ENCODE measurements at places on chromosomes 16 and 17.

DNA sequence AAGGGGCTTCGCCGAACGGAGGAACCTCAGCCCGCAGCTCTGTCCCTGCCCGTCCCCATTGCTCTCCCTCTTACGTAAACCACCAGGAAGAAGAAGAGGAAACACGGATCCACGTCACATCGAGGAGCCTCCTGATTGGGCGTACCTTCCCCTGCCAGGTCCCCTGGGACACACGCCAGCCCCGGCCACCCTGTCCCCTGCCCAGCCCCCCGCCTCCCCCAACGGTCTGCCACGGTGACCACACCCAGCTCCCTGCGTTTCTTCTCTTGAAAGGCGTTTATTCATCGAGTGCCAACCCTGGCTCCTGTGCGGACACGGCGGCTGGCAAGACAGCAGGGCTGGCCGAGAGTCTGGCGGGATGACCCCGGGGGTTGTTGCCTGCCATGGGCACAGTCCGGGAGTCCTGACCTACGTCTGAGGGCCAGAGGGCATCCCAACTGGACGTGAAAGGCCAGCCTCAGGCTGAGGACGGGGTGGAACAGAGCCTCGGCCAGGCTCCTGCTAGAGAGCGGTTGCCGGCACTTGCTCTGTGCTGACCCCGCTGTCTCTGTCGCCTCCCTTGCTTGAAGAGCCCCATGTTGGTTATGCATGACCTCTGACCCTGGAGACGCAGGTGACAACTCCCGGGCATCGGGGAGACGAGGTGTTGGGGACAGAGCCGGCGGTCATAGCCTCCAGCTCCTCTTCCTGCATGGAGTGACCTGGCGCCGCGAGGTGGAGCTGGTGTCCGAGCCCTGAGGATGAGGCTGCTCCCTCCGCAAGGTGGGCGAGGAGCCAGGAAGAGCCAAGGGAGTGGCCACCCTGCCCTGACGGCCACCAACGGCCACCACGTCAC is 40.5 kb upstream of the ACSF3 start:
- DNase-seq, result no peak

- DNase-seq, result no peak
Observed at GRCh38 chr17:1087381-1088241, 90.7 kb downstream of the TIMM22 start.

GRCh38 chr17:40278414-40278813 is 9.3 kb upstream of the CDC6 start:
- DNase-seq, result no peak

- no peak for DNase-seq
Observed at GRCh38 chr17:1251866-1252608, 18.2 kb upstream of the BHLHA9 start.

- no peak for DNase-seq
Observed at GRCh38 chr16:67653128-67653788, 6.8 kb downstream of the ACD start.

- DNase-seq, result no peak
Observed at GRCh38 chr16:69338557-69339288, 641 bp downstream of the COG8 start.

DNA sequence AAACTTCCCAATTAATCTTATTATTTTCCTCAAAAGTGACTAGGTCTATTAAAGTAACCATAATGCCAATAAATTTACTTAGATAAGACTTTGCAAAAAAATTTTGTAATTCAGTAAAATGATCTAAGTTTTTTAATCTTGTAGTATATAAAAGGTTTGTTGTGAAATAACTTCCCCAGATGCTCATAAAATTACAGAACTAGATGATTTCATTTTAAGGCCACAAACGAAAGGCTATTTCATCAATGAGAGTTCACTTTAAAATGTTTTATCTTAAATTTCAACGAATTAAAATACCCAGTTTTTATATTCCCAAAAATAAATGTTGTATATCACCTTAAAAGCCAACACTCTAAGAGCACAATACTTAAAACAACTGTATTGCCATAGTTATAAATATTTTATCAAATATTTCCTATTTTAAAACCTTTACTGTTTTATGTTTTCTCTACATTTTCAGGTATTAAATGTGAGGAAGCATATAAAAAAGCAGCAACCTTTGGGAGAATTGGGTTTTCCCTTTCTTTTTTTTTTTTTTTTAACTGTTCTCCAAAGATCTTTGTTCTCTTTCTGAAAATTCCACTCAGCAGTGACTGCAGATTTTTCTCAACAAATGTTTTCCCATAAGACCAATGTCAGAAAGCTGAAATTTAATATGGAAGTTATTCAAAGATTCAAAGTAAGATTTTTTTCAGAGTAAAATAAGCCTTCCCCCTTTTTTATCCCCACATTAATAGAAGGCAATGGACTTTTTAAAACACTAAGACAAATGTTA is 169.9 kb downstream of the CYB561 start:
- no peak for DNase-seq

DNA sequence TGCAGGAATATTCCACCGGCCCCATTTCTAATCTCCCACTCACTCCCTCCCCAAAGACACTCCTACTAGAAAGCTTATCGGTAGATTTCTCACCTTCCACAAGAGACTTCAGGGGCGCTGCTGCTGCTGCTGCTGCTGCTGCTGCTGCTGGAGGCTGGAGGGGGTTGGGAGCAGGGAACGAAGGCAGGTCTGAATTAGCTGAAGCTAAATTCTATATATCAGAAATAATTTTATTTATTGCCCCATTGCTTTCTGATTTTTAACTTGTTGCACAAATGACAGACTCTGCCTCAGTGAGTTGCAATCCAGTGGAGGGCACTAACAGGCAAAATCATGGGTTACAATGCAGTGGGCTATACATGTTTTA is 25.8 kb upstream of the HLF start:
- peak; percentile 28 for DNase-seq

GRCh38 chr16:65119435-65119834 is 2.4 kb downstream of the CDH11 start:
- no peak for DNase-seq

DNA sequence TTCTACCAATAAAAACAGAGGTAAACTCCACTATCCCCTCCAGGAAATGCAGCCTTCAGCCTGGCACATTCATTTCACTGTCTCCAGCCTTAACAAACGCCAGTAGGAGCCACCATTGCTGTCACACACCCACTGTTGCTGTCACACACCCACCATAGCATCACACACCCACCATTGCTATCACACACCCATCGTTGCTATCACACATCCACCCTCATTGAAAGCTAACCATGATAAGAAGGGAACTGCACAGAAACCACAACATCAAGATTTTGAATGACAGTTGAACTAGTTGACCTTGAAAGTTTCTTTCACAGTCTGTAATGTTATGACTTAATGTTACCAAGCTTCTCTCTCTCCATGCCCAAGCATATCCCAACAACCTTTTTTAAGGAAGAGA is 38.1 kb downstream of the SHCBP1 start:
- no peak for DNase-seq

- DNase-seq, result no peak
Observed at GRCh38 chr16:27818246-27818645, 245.3 kb downstream of the GSG1L start.

DNA sequence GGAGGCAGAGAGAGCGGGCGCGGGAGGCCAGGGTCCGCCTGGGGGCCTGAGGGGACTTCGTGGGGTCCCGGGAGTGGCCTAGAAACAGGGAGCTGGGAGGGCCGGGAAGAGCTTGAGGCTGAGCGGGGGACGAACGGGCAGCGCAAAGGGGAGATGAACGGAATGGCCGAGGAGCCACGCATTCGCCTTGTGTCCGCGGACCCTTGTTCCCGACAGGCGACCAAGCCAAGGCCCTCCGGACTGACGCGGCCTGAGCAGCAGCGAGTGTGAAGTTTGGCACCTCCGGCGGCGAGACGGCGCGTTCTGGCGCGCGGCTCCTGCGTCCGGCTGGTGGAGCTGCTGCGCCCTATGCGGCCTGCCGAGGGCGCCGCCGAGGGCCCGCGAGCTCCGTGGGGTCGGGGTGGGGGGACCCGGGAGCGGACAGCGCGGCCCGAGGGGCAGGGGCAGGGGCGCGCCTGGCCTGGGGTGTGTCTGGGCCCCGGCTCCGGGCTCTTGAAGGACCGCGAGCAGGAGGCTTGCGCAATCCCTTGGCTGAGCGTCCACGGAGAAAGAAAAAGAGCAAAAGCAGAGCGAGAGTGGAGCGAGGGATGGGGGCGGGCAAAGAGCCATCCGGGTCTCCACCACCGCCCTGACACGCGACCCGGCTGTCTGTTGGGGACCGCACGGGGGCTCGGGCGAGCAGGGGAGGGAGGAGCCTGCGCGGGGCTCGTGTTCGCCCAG is 1.2 kb upstream of the CBX4 start:
- no peak for DNase-seq

- no peak for DNase-seq
Observed at GRCh38 chr16:1297018-1297696, 12.3 kb upstream of the UBE2I start.
